ENCODE measurements at places on chromosomes 5 and 9.
A peak's percentile ranks its signal among the peaks of the same experiment; 100 is the strongest.

DNA sequence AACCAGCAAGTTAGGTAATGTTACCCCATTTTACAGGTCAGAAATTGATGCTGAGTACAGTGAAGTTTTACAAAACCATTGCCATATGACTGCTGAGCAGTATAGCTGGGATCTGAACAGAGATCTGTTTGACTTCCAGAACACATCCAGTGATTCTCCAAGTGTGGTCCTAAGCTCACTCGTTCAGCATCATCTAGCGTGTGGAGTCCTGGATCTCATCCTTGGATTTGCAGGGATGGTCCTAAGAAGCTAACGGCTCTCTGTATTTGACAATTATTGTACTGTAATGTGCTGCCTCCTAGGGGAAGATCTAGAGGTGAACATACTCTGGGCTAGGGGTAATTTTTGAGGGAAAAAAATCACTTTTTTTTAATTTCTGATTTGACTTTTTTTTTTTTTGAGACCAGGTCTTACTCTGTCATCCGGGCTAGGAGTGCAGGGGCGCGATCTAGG is 1.4 kb downstream of the SLC26A2 start:
- DNase-seq = no peak

DNA sequence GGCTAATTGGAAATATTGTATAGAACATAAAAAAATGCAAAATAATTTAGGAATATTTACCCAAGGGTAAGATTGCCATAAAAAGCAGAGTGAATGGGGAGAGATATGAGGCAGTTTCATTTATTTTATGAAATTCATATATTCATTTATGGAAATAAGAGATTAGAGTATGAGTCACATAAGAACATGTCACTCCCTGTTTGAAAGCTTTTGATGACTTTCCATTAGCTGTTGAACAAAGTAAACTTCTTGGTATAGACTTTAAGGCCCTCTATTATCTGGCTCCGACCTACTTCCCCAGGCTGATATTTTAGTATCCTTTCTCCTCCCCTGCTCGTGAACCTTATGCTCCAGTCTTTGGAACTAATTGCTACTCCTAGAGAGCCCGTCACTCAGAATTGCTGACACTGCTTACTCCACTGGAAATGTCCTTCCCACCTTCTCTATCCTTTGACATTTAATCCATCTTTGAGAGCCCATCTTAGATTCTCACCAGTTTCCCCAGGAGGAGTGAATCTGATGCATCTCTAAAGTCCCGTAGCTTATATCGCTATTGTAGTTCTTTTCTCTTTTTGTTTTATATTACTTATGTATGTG is 8.9 kb upstream of the ACTBL2 start:
- DNase-seq = no peak

GRCh38 chr5:81302596-81302995 is 1.2 kb downstream of the ZCCHC9 start:
- DNase-seq = no peak

GRCh38 chr5:16489322-16489791 is 23.8 kb upstream of the ZNF622 start:
- DNase-seq = peak; percentile 48

- no peak for DNase-seq
Observed at GRCh38 chr9:136079916-136080246, 15.2 kb downstream of the NACC2 start.

GRCh38 chr9:37976714-37977477 is 73.0 kb upstream of the SLC25A51 start:
- DNase-seq = no peak

- no peak for DNase-seq
Observed at GRCh38 chr9:125950880-125951471, 203.8 kb downstream of the PBX3 start.
